Kidney epithelial cell (primary cell): ENCODE measurements at places on chromosomes 11 and 22. TPM values are rescaled to one million over a fixed set of nuclear protein-coding genes. Genes with fewer than 3 reads are reported as not detected.

GRCh38 chr11:95156133-95156721 is 66.6 kb downstream of the ENDOD1 start:
- no peak for DNase-seq

- DNase-seq, result no peak
Measured at GRCh38 chr22:48366591-48366990, 1461.1 kb downstream of the BRD1 start.

- DNase-seq, result no peak
Measured at GRCh38 chr11:68331338-68331947, 19.1 kb downstream of the LRP5 start.

Gene CCDC188
- total RNA-seq, result 0.55 and 1.8 TPM in 2 replicates

DNA sequence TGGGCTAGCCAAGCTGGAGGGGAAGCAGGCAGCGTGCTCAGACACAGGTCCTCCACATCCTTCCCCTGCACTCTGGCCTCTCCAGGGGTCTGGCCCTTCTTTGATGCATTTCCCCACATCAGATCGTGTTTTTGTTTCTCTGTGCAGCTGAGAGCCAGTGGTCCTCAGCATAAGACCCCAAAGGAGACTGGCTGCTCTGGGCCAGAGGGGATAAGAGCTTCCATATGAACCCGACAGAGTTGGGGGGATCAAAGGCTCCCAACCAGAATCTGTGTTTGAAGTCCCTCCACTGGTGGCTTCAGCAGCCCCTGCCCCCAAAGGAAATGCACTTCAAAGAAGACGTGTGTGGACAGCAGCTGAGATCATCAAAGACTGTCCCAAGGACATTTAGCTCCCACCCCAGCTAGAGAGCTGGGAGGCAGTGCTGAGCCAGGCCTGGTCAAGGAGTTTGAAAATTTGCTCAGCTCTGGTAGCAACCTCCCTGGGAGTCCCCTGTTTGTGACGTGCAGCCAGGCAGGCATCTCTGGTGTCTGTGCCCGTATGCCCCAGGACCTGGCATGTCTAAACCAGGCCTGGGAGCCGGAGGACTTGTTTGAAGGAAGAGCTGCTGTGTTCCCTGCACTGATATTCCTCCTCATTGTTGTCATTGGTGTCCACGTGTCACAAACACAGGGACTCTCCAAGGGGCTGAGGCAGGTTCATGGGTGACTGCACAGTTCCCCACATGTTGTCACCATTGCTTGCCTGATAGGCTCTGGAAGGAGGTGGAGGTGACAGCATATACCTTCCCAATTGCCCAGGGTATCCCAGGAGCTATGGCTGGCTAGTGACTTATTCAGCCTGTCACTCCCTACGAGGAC is 99.0 kb downstream of the AMOTL1 start:
- DNase-seq, result no peak

Gene GLYAT
- total RNA-seq, result not detected in 2 replicates

- DNase-seq, result no peak
Measured at GRCh38 chr11:106854429-106854828, 163.8 kb downstream of the GUCY1A2 start.

DNA sequence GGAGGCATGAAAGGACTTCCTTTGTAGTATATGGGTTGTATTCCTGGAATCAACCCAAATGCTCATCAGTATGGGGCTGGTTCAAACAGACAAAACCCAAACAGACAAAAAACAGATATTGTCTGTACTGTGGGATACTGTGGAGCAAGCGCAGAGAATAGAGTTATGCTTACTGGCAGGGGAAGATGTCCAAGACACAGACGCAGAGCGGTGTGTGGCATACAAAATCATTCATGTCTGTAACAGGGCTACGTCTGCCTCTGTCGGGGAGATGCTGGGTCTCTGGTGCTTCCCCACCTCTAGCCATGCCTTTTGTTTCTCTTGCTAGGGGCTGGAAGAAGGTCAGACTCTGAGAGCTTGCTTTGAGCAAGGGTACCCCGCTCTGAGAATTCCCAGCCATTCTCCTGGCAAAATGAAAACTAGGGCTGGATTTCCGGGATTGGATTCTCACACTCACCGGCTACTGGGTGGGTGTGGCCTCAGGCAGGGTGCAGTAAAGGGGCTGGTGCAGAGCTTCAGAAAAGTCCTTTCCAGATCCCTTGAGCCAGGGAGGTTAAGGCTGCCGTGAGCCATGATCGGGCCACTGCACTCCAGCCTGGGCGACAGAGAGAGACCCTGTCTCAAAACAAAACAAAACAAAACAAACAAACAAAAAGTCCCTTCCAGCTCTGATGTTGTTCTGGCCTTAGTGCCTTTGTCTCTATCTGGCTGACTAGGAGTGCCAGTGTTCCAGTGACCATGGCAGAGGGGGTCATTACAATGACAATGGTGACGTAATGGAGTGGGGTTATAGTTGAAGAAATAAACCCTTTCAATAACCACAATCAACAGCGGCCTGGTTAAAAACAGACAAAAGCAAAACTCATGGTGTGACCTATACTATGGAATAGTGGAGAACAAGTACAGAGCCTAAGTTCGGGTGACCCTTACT is 2.9 kb upstream of the ABCC8 start:
- no peak for DNase-seq

DNA sequence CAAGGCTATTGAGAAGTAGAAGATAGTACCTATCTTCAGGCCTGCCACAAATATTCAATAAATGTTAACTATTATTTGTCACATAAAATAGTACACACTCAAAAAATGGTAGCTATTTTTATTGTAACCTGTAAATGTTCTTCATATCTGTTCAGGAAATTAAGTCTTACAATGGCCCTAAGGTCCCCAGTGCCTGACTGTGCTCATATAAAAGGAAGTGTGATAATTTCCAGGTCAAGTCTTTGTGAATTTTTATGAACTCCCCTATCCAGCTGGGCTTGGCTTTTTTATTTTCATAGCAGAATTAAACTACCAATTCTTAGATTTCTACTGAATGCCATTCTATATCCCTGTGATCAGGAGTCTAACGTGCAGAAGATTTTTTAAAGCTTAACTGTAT is 284.2 kb upstream of the PITPNB start:
- no peak for DNase-seq

DNA sequence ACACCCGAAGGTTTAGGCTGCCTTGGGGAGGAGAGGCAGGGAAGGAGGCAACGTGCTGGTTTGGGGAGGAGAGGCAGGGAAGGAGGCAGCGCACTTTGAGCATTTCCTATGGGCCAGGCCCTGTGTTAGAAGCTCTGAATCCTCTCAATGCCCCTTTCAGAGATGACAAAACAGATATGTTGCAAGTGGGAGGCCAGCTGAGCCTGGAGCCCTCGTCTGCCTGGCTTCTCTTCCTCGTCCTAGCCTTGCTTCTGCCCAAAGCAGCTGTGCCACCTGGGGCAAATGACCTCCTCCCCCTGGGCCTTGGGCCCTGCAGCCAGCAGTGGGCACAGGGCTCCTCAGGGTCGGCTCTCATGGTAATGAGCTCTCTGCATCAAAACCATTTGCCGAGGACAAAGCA is 15.3 kb upstream of the LRRC32 start:
- no peak for DNase-seq

DNA sequence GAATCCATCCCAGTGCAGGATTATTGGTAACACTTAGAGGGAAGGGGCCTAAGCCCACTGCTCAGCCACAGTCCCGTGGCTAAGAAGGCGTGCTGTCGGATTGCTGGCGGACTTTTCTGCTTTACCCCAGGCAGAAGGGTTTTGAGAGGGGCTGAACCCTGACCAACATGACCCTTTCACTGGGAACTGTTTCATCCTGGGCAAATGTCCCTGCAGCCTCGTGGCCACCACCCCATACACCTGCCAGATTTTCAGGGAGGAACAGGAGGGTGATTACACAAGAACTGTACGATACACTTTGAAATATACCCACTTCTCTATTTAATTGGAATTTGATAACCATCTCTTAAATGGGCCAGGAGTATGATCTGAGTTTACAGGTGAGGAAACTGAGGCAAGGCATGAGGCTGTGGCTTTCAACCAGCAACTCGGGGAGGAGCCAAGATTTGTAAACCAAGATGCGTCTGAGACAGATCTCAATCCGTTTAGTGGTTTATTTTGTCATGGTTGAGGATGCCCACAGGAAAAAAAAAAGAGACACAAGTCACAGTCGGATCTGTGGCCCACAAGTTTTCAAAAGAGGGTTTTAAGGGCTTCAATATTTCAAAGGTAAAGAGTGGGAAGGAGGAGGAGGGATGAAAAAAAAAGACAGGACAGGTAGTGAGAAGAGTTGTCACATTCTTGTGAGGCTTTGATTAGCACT is 6.1 kb upstream of the APOL3 start:
- DNase-seq, result no peak

- DNase-seq, result no peak
Measured at GRCh38 chr11:101476191-101476590, 107.6 kb downstream of the TRPC6 start.

- no peak for DNase-seq
Measured at GRCh38 chr11:110866081-110866480, 153.8 kb upstream of the ARHGAP20 start.

Gene LRRC55
- under 0.01 and 0.04 TPM in 2 replicates for total RNA-seq

Gene KCNQ1
- 2.3 and 2.8 TPM in 2 replicates for total RNA-seq

GRCh38 chr11:76626921-76627401 is 43.6 kb downstream of the LRRC32 start:
- no peak for DNase-seq

Gene EFEMP2
- total RNA-seq, result 54.1 and 62.0 TPM in 2 replicates

Gene NUP98
- 73.4 and 94.0 TPM in 2 replicates for total RNA-seq

DNA sequence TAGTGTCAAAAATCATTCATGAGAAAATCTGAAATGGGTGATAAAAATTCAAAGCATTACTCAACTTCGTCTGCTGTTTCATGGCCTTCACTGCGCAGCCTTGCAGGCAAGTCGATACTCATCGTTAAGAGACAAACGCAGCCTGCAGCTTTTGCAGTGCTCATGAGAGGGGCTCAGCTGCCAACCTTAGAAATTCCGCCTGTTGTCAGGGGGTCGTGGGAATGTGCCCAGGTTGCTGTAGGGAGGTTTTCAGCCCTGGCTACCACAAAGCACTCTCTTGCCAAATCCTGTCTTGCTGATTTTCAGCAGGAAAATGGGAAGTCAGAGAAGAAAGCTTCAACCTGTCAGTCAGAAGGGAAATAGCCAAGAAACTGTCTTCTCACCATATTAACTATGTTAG is 25.4 kb upstream of the GRAMD1B start:
- DNase-seq, result no peak

Gene ANO5
- 2.3 and 2.5 TPM in 2 replicates for total RNA-seq

DNA sequence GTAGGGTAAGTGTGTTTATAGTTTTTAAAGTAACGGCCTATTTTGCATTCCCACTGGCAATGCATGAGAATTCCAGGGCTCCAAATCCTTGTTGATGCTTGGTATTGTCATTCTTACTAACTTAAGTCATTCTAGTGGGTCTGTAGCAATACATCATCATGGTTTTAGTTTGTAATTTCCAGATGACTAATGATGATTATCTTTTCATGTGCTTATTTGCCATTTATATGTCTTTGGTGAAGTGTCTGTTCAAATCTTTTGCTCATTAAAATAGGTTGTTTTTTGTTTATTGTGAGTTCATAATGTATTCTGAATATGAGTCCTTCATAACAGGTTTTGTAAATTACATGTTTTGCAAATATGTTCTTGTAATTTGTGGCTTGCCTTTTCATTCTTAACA is 31.2 kb downstream of the MTMR3 start:
- peak; percentile 56 for DNase-seq

GRCh38 chr11:17734418-17734911 is at the start of gene KCNC1:
Gene KCNC1, plus strand, starts transcription at chr11:17734781. Its CDS starts 1,222 bp downstream, at chr11:17736003.
- no peak for DNase-seq

DNA sequence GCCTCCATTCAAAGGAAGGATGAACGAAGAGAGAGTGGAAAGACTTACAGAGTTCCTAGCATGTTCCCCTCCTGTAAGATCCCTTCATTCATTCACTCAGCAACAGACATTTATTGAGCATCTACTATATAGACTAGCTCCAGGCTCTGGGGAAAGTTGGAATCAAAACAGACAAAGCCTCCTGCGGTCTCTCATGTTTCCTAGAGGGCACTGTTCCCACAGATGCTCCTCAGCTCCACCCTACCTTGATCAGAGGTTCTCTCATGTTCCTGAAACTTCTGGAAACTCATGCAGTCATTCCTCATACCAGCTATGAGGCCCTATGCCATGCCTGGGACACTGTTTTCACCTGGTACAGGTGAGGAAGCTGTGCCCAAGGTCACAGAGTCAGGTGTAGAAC is 11.1 kb downstream of the ALX4 start:
- no peak for DNase-seq

GRCh38 chr11:107780136-107780535 is 68.3 kb upstream of the SLN start:
- no peak for DNase-seq

Gene ENTHD1
- not detected in 2 replicates for total RNA-seq

GRCh38 chr11:76245720-76246119 is 39.4 kb upstream of the WNT11 start:
- DNase-seq, result no peak

DNA sequence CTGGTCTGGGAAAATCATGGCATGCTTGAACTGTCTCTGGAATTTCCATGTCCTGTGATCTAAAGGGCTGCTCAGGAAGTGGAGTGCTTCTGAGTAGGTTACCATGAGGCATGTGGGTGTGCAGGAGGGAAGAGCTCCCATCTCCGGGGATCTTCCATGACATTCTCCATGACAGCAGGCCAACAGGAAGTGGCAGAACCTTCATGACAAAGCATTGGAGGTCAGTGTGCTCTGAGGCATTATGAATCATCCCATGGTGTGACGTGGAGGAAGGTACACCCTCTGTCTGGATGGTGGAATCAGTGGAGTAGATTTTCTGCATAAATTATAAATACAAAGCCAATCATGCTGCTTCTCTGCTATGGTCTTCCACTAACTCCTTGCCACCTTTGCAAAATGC is 139.6 kb upstream of the E2F8 start:
- DNase-seq, result peak; percentile 72

Gene SYCE3
- total RNA-seq, result 0.71 TPM in 1 of 2 replicates, not detected in the other

Gene PLAAT4
- total RNA-seq, result 14.1 and 14.7 TPM in 2 replicates

DNA sequence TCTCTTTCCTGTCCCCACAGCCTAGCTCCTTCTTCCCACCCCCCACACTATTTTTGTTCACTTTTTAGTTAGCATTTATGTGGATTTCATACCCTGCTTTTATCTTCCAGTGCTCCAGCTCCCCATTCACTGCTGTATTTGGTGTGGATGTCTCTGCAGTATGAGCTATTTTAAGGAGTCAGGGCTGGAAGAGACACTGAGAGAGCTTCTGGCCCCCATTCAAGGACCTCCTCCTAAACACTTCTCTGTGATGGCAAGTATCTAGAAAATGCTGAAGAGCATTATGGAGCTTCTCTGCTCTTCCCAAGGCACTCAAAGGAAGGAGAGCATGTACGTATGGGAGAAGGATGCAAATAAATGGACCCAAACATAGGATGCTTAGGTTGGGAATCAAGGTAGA is 79.5 kb downstream of the RAB30 start:
- DNase-seq, result no peak
